ENCODE measurements at places on chromosomes 1 and 21. TPM values are rescaled to one million over a fixed set of nuclear protein-coding genes. Genes with fewer than 3 reads are reported as not detected.

The ZNF672 gene
- 51.3 TPM for total RNA-seq

The TNFSF4 gene
- 10.4 TPM for total RNA-seq

The KCNK2 gene
- total RNA-seq, result 0.13 TPM

- H3K27ac ChIP-seq, result no peak overlapping the region
- DNase-seq, result no peak
- H3K27me3 ChIP-seq, result no peaks in the 10 kb centered on the region
These were observed 123.3 kb downstream of the KCNN3 start for GRCh38 chr1:154746622-154747299.

- no peaks in the 10 kb centered on the region for H3K36me3 ChIP-seq
- H3K4me1 ChIP-seq, result no peaks in the 10 kb centered on the region
- DNase-seq, result no peak
- H3K4me3 ChIP-seq, result no peak overlapping the region
- no peaks in the 10 kb centered on the region for H3K27me3 ChIP-seq
- H3K27ac ChIP-seq, result no peak overlapping the region
These were observed 88.9 kb upstream of the WLS start for GRCh38 chr1:68321084-68321685.

- DNase-seq, result no peak
- H3K4me3 ChIP-seq, result no peak overlapping the region
- no peaks in the 10 kb centered on the region for H3K27me3 ChIP-seq
- no peaks in the 10 kb centered on the region for H3K36me3 ChIP-seq
These were observed 249.1 kb downstream of the CACNA1E start for GRCh38 chr1:181732218-181732990.

DNA sequence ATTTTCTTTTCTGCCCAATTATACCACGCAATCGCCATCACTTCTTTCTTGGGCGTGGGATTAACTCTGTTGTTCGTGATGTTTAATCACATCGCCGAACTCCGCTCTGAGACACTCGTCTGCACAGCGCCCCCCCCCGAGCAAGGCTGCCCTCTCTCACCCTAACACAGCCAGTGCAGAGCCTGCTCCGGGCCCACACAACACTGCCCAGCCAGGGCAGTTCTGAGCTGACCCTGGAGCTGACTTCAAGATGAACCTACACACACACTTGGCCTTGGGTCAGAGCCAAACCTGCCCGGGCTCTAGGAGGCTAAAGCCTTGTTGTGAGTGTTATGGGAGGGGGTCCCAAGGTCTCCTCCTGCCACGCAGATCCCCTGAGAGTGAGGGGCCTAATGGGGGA is 64.6 kb upstream of the LRP8 start:
- no peak overlapping the region for H3K27ac ChIP-seq
- H3K36me3 ChIP-seq, result no peaks in the 10 kb centered on the region
- H3K4me1 ChIP-seq, result peaks cover 6% of the 10 kb centered on the region
- DNase-seq, result no peak
- H3K27me3 ChIP-seq, result no peaks in the 10 kb centered on the region

- H3K4me1 ChIP-seq, result no peaks in the 10 kb centered on the region
- H3K27ac ChIP-seq, result no peak overlapping the region
- no peak overlapping the region for H3K4me3 ChIP-seq
- no peak for DNase-seq
These were observed 250.6 kb upstream of the NR5A2 start for GRCh38 chr1:199776768-199777497.

GRCh38 chr1:27444632-27445031 is 45.3 kb downstream of the WASF2 start:
- H3K27me3 ChIP-seq, result no peaks in the 10 kb centered on the region
- H3K27ac ChIP-seq, result peak overlapping the region; percentile 85
- H3K4me3 ChIP-seq, result no peak overlapping the region
- peaks cover 5% of the 10 kb centered on the region for H3K36me3 ChIP-seq
- H3K4me1 ChIP-seq, result peaks cover 66% of the 10 kb centered on the region
- DNase-seq, result no peak

DNA sequence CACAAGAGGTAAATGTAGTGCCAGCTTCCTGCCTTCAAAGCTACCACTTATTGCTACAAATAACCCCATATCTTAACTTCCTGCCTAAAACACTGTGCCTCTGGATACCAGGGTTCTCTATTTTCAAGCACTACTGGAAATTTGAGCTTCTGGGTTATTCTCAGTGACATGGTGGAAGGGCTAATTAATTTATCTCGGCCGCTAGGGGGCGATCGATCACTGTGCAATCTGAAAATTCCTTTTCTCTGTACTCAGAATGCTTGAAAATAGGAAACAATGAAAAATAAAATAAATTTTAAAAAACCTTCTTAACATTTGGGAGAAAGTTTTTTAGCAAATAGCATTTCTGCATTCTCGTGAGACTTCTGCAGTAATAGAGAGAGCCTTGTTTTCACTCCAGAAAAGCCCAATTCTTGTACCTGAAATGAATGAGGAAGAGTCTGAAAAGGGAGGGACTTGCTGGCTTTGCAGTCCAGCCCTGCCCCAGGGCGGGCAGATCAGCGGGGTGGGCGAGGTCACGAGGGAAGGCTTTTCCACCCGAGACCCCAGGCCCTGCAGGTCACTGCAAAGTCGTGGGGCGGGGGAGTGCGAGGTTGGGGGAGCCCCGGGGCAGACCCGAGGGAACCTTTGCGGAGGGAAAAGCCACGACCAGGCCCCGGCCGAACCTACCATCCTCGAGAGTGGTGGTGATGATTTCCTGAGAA is 276.7 kb downstream of the PCP4 start:
- no peak overlapping the region for H3K27ac ChIP-seq
- H3K27me3 ChIP-seq, result no peaks in the 10 kb centered on the region
- DNase-seq, result no peak
- H3K4me1 ChIP-seq, result no peaks in the 10 kb centered on the region
- no peak overlapping the region for H3K4me3 ChIP-seq

GRCh38 chr1:33402206-33402605 is 28.7 kb downstream of the PHC2 start:
- H3K27ac ChIP-seq, result no peak overlapping the region
- no peaks in the 10 kb centered on the region for H3K36me3 ChIP-seq
- no peaks in the 10 kb centered on the region for H3K4me1 ChIP-seq
- no peak for DNase-seq

Data from GM12878 (cell line).